Stimulated activated CD8-positive, alpha-beta memory T cell treated with anti-CD3 and anti-CD28 coated beads, Interleukin-7, amount 100 ng/mL, for 24 hours (primary cell): ENCODE measurements at places on chromosomes 5 and 9.

- DNase-seq: no peak
Measured at GRCh38 chr9:104911032-104911607, 16.8 kb downstream of the ABCA1 start.

DNA sequence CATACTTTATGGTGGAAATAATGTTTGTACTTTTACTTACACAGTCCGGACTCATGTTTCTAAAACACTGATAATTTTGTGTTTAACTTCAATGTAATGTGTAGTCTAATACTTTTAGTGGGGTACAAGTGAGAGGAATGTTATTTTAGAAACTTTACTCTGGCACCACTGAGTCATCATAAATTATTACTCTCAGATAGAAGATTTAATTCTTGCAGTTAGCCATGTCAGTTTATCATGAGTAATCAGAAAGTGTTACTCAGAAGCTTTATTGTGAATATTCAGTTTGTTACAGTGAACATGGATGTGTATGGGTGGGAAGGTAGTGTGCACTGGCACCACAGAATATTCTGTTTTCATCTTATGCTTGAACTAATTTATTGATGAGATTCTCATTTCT, 20.0 kb downstream of the OGN start:
- no peak for DNase-seq

DNA sequence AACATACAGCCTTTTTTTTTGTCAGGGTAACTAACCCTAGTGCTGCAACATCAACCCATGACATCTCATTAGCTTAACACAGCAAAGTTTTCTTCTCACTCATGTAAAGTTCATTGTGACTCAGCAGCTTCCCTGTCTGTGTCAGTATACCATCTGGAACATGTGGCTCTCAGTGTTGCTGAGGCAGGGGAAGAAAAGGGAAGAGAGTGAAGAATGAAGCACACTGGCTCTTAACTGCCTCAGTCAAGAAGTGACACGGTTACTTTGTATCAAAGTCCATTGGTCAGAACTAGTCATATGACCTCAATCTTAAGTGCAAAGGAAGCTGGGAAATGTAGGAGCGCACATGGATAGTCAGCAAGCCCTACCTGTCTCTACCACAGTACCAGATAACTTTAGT, 185.0 kb upstream of the ELL2 start:
- no peak for DNase-seq

GRCh38 chr9:133803028-133803585, 65.0 kb upstream of the SARDH start:
- no peak for DNase-seq

DNA sequence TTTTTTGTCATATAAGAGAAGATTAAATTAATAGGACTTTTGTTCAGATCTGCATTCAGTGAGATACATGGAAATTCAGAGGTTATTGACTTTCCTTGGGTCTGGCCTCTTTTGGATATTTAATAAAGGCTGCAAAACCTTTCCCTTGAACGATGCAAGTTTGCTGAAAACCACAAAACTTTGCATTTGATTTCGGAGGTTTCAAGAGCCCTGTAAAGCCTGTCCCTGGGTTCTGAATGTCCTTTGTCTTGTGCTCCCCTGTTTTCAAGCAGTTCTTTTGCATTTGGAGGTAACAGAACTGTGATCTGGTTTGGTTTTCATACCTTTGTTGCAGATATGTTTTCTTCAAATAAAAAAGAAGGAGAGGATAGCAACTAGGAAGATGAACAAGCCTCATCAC, 188.1 kb upstream of the DMRT1 start:
- no peak for DNase-seq

DNA sequence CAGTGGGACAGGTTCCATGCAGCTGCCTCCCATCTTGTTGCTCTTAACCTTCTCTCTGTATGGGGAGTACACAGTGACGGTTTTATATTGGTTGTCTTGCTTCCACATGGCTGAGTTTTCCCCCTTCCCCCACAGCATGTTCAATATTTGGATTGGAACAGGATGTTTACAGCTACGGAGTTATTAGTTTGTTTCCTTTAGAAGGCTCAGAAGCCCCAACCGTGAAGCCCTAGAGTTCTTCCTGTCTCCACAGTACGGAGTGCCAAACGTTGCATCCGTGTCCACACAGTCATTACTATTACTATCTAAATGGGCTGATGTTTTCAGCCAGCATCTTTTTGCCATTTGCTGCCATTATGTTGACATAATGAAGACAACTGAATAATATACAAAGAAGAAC, 277.5 kb downstream of the MARCHF11 start:
- no peak for DNase-seq

DNA sequence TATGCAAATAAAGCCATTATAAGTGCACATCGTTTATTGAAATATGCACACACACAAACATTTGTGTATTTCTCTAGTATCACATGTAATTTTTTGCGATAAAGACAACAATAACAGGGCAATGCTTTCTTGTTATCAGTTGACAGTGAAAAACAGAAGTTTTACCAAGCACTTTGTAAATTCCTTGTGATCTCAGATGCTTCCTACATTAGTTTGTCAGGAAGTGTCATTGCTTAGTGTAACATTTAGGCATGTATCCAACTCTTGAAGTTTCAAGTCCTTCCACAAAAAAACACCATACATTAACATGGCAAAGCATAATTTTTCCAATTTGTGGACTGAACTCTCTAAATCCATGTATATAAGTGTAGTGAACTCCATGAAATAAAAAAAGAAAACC, 46.4 kb downstream of the MOCS2 start:
- DNase-seq: no peak

- DNase-seq: no peak
Measured at GRCh38 chr9:108016446-108016845, 526.9 kb upstream of the KLF4 start.

GRCh38 chr5:138676556-138677193, 76.5 kb upstream of the CTNNA1 start:
- DNase-seq: no peak

DNA sequence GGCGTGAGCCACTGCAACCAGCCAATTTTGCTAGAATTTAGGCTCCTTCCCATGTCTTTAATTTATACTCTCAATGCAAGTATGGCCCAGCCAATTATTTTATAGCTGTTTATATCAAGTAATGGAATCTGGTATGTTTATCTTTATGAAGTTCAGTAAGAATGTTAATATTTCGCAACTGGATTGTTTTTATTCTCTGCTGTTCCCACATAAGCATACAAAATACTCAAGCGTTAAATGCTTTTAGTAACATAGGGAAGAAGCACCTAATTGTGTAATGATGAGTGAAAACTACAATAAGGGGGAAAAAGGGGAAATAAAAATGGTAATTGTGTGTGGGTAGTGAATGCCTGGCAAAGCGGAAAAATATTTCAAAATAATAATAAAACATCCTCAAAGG, 21.3 kb downstream of the PWWP2A start:
- DNase-seq: no peak

GRCh38 chr5:53334431-53334941, 145.9 kb upstream of the FST start:
- no peak for DNase-seq

GRCh38 chr9:123775289-123776284, 154.3 kb downstream of the DENND1A start:
- no peak for DNase-seq
